ENCODE measurements at places on chromosomes 5 and 9.

GRCh38 chr5:37737326-37738056 is 102.3 kb downstream of the GDNF start:
- no peak for DNase-seq

DNA sequence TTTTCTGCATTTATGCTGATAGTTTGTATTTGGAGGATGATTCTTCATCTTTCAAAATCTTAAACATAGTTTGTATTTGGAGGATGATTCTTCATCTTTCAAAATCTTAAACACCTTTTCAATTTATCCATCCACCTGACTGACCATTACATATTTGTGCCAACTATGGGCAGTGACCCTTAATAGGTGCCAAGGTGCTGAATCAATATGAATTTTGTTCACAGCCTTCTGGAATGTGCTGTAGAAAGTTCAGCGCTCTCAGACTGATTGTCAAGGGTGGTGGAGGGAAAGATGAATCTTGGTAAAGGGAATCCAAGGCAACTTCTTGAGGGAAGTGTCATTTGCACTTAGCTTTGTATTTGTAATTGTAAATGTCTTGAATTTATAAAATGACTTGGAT is 18.1 kb downstream of the ZNF618 start:
- no peak for DNase-seq

DNA sequence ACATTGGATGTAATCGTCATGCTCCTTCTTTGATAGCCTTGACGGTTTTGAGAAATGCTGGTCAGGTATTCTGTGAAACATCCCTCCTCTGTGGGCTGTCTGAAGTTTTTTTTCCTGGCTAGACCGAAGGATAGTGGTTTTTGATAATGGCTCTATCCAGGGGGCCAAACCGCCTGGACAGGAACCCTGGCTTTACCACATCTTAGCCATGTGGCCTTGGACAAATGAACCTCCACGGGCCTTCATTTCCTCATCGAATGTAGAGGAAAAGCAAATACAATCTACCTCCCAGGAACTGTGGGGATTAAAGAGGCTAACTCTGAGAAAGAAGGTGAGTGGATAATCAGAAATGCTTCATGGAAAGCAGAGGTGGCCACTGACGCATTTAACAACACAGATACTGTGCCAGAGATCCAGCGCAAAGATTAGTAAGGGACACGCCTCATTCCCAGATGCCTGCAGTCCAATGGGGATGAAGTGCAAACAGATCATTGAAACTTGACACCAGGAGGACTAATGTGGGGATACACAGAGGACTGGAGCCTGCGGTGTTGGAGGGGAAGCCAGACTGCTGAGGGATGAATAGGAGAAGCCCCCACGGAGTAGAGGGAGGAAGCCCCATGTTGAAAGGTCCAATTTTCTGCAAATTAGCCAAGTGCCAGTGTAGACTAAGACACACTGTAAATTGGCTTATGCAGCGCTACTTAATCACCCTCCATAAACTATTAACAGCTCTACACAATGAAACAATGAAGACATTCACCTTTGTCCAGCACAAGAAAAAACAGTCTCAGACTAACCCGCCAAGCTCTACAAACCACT is 41.6 kb downstream of the MYO10 start:
- DNase-seq = no peak

GRCh38 chr5:119379096-119379495 is 23.3 kb downstream of the TNFAIP8 start:
- no peak for DNase-seq

DNA sequence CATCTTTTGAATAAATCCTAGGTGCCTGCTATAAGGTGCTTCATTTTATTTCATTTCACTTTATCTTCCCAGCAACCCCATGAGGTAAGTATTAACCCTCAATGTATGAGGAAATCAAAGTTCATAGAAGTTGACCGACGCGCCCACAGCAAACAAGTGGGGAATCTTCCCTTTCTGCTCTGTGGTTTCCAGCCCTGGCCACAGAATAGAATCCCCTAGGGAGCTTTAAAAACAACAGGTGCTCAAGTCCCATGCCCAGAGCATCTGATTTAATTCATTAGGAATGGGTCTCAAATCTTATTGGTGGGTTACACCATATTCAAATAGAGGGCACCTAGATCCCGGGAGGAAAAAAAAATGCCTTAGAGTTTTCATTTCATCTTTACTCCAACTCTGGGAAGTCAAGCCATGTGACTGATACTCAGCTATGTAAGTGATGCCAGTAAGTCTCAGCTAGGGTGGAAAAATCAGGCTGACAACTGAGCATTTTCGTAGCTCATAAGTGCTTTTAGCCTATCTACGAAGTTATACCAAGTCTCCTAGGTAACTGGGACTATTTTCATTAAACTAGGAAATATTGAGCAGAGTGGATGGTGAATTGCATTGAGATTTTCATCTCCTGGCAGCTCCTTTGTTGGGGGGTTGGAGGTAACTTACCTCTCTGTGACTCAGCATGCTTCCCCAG is 353.4 kb upstream of the SLC30A5 start:
- DNase-seq = no peak

- no peak for DNase-seq
Measured at GRCh38 chr9:16407617-16408016, 462.9 kb downstream of the BNC2 start.

DNA sequence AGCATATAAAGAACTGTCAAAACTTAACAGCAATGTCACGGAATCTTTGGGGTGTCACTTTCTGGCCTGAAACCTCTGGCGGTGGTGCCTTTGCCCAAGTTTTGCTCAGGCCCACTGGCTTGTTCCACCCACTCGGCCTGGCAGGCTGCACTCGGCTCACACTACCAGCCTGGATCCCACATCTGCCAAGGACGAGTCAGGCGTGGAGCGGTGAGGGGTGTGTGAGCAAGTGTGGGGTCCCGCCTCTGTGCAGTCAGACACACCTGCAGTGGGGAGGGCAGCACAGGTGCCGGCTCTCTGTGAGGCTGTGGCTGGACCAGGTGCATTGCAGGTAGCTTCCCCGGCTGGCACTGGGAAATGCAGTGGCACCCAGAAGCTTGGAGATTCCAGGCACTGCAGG is 40.0 kb downstream of the TSPAN17 start:
- DNase-seq = no peak

GRCh38 chr5:157335534-157336422 is 69.9 kb downstream of the CYFIP2 start:
- DNase-seq = no peak

GRCh38 chr5:95823738-95824609 is 1.4 kb upstream of the GLRX start:
- no peak for DNase-seq

GRCh38 chr5:59605915-59606314 is 287.6 kb downstream of the PDE4D start:
- no peak for DNase-seq
